ENCODE measurements at places on chromosomes 7 and 10.

- DNase-seq = no peak
Observed at GRCh38 chr7:47968847-47969774, 10.3 kb downstream of the HUS1 start.

GRCh38 chr10:96096958-96097357 lies 33.1 kb upstream of the ZNF518A start:
- no peak for DNase-seq

- no peak for DNase-seq
Observed at GRCh38 chr7:36607721-36608095, 116.6 kb downstream of the AOAH start.

DNA sequence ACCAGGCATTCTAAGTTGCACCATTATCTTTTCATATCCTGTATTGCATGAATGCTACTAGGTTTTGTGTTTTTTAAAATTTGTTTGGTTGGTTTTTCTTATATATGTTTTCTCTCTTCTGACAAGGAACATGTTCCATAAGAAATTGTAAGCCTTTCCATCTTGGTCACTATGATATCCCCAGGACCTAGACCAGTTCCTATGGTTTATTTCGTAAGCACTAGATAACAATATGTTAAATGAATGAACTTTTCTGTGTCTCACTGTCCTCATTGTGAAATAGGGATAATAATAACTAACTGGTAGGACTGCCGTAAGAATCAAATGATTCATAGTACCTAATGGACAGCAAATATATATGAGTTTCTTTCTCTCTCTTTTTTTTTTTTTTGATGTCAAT lies 146.3 kb downstream of the SEMA3E start:
- no peak for DNase-seq

DNA sequence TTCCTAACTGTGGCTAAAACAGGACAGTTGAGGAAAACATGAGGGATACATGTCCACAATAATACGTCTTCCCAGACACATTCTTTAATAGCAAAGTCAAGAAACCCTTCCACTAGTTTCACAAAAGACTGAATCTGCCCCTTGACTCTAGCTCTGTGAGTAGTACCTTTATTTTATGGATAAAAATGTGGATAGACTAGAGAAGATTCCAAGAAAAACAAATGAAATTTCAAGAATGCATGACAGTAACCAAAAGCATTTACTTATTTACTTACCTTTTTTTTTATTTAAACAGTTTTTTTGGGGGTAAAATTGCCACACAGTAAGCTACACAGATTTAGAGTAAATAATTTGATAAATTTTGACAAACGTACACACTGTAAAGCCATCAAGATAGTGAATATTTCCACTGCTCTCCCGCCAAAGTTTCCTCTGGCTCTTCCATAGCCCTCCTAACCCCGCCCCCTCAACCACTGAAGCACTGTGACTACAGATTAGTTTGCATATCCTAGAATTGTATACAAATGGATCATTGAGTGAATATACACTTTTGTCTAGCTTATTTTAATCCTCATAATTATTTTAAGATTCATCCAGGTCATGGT lies 420.4 kb upstream of the ZMIZ1 start:
- DNase-seq = no peak
